ENCODE measurements at places on chromosomes 6 and 20.
A peak's percentile ranks its signal among the peaks of the same experiment; 100 is the strongest.

DNA sequence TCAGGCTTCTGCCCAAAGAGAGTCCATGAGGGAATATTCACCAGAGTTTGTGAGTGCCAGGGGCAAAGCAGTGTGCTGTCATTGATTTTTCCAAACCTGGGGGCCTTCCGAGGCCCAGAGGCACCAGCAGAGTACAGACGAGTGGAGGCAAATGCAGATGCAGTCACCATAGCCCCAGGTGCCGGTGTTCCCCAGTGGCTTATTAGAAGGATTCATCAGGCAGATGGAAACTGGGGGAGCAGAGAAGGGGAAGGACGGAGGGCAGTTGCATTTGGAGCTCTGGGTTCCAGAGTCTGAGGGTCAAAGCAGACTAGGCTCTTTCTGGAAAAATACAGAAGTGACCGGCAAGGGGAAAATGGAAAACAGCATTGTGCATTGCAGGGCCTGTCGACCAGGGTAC is 184.2 kb downstream of the ANKRD60 start:
- no peak for DNase-seq

DNA sequence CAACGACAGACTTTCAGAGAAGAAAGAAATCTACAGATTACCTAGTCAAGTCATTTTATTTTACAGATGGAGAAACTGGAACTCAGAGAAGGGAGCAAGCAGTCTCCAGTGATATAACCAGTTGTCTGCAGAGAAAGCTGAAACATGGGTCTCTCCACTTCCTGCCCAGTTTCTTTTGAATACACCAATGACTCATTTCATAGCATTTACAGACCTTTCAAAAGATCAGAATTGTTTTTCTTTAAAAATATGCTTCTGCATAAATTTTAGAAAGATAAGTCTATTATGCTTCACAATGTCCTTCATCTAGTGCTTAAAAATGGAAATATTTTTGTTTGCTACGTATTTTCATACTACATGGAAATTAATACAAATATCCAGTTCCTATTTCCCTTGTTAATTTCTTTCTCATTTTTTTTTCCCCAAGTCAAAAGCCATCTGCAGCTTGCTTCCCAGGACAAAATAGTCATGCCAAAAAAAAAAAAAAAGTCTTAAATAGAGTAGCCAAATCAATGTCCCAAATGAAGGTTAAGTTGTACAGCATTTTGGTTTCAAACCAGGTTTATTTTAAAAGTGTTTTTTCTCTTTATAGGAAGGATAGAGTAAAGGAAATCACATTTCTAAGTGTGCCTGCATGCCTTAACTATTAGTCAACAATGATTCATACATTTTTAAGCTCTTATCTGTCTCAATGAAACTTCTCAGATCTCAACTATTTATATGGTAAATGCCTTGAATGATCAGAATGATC is 36.9 kb downstream of the ARHGAP18 start:
- peak; percentile 35 for DNase-seq

DNA sequence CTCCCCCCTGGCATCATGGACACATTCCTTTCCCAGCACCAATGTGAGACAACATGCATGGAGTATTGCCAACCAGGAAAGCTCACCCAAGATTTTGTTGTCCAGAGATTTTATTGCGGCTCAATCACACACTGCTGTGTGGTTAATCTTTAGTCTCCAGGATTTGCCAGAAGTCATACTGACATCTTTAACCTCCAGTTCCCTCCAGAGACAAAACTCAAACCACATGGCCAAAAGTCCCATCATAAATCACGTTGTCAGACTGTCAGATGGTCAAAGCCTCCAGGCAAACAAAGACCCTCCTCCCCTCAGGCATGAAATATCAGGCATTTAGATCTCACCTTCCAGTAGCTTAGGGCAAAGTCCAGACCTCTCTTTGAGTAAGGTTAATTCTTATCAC is 97.3 kb upstream of the OPRM1 start:
- DNase-seq: no peak

- DNase-seq: no peak
Observed at GRCh38 chr6:162220876-162221275, 506.7 kb downstream of the PRKN start.

GRCh38 chr20:35312318-35312717 is 20.1 kb upstream of the FAM83C start:
- DNase-seq: no peak
